ENCODE measurements at places on chromosomes 6 and 20.
A peak's percentile ranks its signal among the peaks of the same experiment; 100 is the strongest.

- no peak for DNase-seq
These were observed 38.7 kb downstream of the ACSS2 start for GRCh38 chr20:34915131-34915530.

DNA sequence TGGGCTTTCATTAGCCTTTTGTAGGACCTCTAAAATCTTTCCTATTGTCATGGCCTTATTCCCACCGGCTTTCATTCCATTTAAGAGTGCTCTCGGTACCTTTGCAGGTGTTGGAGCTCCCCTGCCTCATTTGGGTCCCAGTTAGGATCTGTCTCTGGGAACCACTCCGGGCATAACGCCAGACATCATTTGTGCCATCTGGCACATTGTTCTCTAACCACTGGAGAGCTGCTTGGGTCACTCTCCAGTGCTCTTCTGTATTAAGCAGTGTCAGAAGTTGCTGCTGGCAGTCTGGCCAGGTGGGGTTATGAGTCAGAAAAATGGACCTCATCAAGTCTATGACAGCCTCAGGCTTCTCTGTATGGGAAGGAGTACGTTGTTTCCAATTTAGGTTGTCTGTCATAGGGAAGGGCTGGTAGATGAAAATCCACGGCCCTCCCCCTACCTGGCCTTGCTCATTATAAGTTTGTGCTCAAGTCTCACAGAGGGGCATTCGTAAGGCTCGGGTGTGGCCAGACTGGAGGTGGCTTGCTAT lies 62.9 kb upstream of the MOCS1 start:
- DNase-seq, result no peak

DNA sequence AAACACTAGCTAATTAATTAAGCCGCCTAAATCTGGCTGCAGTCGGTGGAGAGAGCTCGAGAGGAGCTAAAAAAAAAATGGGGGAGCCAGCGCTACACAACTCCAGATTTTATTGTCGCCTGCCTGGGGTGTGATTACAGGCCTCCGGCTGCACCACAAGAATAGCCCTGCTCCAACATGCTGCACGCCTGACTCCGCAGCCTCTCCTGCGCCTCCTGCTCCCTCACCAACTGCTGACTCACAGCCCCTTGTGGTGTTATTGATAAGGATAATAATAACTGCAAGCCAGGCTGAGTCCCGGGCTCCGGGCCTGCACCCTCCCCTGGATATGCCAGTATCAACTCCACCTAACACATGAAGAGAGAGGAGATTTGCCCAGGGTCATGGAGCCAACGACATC lies 16.8 kb downstream of the SIRPA start:
- no peak for DNase-seq

- DNase-seq, result no peak
These were observed 481.2 kb downstream of the HAO1 start for GRCh38 chr20:7459083-7459482.

DNA sequence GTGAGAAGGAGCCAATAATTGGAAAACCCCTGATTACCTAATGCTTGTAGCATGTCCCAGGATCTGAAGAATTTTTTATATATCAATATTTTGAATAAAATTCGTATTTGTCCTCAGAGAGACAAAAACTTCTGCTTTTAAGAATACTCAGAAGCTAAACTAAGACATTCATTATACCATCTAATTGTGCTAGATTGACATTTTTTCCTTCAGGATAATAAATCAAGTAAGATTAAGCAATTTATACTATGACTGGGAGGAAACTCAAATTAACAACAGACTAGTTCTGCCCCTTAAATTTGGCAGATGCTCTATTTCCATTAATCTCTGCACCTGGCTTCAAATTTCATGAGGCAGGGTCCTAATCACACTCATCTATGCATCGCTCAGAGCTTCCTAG lies 291.4 kb downstream of the PLCB1 start:
- no peak for DNase-seq

GRCh38 chr6:137102851-137103492 lies 58.2 kb upstream of the IL20RA start:
- DNase-seq, result no peak

DNA sequence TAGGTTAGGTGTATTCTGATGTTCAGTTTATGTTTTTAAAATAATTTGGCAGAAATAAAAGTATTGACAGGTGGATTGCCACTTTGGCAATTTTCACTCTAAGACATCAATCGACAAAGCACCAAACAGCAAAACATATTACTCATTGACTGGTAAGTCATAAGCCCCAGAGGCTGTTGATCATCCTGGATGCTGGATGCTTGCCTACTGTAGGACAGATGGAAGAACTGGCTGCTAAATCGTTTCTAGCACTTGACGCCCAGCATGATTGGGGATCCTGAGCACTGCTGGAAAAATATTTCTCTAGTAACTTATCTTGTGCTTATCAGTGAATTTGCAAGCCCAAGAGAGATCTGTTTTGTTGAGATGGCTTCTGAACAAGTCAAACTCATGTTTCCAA lies 1001.9 kb upstream of the FLRT3 start:
- no peak for DNase-seq

DNA sequence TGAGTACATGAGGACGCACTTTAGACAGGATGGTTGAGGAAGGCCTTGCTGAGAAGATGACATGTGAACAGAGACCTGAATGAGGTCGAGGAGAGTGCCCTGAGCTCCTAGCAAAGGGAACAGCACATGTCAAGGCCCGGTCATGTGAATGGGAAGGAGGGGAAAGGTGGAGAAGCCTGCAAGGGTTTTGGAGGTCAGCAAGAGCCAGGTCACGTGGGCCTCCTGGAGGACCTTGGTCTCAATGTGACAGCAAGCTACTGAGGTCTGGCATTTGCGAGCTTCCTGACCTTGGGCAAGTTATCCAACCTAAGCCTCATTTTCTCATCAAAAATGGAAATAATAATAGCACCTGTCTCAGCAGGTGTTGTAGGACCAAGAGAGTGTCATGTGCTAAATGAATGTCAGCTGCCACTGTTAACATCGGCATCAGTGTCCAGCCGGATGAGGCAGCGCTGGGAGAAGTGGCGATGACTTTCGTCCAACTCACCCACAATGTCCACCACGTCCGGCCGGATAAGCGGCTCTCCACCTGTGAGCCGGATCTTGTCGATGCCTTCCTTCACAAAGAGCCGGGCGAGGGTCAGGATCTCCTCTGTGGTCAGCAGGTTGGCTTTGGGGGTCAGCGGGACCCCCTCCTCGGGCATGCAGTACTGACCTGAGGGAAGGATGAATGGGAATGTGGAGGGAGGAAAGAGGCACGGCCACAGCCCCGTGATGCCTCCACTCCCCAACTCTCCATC lies 8.9 kb downstream of the MOCS1 start:
- no peak for DNase-seq

DNA sequence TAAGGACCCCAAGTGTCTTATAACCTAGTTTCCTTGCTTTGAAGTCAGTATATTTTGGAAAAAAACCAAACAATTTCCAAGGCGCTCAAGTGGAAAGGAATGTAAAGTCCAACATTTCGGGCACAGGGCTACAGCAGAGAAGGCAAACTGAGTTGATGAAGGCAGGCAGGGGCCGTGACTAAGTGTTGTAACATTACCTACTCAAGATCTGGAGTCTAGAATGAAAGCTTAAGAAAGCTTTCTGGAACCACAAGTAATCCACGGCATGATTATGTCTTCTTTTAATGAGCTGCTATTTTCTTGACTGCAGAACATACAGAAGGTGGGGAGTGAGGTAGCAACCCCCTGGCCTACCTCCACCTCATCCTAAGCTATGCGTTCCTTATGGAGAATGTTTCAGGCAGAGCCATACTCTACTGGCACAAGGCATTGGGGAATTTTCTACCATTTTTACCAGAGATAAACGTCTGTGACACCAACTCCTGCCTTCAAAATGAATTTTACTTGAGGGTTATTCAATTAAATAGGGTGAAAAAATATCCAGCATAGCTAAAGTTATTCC lies 4.3 kb downstream of the PPP1R10 start:
- DNase-seq, result no peak

DNA sequence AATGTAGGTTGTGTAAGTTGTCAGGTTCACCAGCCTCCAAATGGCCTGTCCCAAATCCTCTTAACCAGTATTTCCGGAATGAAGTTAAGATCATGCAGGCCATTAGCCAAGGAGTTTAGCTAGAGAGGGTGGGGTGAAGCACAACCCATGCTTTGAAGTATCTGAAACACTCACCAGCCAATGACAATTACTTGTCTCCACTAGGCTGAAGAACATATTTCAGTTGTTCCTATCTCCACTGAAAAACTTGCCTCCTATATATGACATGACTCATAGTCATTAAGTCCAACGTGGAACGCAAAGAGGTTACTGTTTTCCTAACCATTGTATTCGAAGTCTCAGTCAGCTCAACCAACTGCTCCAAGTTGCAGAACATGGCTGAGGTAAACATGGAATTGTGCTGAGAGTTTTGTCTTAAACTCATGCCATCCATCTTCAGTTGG lies 37.4 kb upstream of the TNFAIP3 start:
- no peak for DNase-seq

DNA sequence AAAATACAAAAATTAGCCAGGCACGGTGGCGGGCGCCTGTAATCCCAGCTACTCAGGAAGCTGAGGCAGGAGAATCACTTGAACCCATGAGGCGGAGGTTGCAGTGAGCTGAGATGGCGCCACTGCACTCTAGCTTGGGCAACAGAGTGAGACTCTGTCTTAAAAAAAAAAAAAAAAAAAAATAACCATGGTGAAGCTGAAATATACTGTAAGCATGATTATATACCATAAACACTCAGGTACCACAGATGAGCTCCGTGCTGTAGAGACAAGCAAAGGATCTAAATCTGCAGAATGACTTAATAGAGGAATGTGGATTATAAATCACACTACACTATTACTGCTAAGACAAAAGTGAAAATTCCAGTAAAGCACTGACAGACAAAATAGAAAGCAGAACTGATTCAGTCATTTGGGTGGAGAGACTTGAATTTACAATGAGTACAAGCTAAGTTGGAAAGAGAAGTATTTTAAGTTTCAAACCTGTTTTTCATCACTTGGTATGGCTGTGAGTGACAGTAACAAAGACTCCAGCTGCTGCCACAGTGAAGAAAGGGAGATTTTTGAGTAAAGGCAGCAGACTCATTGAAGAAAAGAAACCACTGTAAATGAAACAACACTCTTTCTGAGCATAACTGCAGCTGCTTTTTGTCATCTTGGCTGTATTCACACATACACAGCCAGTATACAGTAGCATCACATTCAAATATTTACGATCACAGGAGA lies 322.1 kb downstream of the RNGTT start:
- DNase-seq, result no peak

- no peak for DNase-seq
These were observed 49.8 kb upstream of the ENPP5 start for GRCh38 chr6:46220352-46221221.

GRCh38 chr6:131909408-131910218 lies 41.6 kb downstream of the CCN2 start:
- DNase-seq, result peak; percentile 50

DNA sequence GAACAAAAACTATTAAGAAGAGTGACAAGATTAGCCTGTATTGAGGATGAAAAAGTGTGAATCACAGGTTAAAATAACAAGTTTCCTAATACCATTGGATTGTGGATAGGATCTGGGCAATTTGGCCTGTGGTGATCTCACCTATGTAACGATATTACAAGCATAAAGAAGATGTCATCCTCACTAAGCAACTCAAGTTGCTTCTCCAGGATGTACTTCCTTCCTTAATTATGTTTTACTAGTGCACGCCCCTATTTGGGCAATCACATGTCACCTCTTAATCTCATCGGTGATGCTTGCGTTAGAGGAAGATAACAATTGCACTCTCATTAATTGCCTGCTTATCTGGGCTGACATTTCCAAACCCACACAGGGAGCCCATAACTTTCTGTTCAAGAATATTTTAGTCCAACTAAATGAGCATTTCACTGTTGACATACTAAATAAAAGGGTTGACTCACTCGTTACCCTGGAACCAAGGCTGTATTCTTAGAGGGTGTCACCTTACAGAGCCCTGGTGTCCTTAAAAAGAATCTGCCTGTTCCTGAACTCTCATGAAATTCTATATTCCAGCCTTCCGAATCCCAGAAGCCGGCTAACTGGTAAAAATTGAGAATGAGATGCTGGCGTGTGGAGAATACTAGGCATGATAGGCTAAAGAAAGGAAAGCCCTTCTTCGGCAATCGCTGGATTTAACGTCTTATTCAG lies 88.2 kb upstream of the ATXN1 start:
- DNase-seq, result no peak

- no peak for DNase-seq
These were observed 464.9 kb upstream of the SOX4 start for GRCh38 chr6:21128601-21129000.

GRCh38 chr6:22036275-22036674 lies 260.6 kb downstream of the PRL start:
- DNase-seq, result no peak

DNA sequence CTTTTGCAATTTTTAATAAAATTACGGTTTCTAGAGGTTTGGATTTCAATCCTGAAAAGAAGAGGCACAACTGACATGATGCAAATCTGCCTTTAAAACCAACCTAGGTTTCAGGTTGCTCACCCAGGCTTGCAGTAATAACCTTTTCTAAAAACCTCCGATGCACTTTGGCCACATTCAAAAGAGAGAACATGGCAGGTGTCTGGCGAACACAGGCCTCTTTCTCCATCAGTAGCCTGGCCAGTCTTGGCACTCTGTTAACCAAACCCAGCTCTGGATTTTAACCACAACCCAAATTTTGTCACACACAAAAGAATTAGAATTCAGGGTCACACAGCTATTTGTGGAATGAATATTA lies 55.8 kb upstream of the MAFB start:
- no peak for DNase-seq

DNA sequence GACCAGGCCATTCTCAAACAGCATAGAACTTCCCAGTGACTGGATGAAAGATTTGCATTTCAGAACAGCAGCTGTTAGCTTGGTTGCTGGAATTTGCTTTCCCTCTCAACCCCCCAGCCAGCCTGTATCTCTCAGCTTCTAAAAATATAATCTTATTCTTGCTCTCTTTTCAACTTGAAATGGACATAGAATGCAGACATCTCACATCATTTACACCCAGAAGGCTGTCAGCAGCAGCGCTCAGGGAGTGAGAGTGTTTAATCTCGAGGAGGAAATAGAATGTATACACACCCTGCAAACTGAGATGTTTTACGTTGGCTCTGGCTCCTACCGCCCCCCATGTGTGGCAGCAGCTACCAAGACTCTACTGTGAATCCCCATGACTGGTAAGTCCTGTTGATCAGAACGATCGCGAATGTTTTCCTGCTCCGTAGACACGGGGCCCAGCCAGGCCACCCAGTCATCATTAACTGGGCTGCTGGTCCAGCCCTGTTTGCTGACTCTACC lies 163.4 kb upstream of the SLC24A3 start:
- no peak for DNase-seq
